ENCODE measurements at places on chromosomes 2 and 18.

GRCh38 chr2:10971888-10972260 lies 60.1 kb downstream of the KCNF1 start:
- no peak for DNase-seq

GRCh38 chr18:59640721-59641120 lies 56.5 kb downstream of the CCBE1 start:
- DNase-seq, result no peak

DNA sequence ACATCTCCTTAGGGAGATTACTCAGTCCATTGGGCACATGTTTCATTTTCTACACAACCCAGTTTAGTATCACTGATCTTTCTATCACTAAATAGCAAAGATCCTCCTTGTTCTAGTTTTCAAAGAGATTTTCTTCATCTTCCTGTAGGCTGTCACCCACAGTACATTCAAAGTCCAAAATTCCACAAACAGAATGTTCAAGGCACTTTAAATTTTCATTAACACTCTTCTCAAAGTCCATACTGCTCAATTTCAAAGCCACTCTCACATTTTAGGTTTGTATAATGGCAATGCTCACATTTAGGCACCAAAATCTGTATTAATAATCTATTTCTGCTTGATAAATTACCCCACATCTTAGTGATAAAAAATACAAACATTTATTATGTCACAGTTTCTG lies 152.8 kb downstream of the FSIP2 start:
- no peak for DNase-seq

DNA sequence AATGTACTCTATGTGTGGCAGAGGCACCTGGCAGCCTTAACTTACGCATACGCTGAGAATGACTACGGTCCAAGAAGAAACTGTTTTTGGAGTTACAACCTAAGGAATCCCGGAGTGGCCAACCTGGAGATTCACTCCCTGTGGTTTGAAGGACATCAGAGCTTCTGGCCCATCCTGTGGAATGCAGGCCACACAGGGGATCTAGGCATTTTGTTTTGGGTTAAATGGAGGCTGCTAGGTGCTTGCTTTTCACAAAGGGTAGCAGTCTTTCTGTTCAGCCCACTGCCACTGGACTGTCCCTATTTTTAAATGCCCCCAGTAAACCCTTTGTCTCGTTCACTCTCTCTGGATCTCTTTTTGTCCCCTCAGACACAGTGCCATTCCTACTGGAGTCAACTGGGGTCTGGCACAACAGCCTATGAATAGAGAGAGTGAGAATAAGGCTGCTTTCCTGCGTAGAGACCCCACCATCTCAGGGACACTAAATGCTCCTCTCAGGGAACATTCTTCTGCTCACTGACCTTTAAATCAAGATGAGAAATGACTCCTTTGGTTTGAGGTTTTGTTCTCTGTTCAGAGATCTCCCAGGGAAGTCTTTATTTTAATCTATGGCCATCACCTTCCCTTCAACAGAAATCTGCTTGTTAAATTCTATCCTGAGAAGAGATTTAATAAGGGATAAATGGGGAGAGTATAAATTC lies 124.9 kb downstream of the B3GNT2 start:
- no peak for DNase-seq

DNA sequence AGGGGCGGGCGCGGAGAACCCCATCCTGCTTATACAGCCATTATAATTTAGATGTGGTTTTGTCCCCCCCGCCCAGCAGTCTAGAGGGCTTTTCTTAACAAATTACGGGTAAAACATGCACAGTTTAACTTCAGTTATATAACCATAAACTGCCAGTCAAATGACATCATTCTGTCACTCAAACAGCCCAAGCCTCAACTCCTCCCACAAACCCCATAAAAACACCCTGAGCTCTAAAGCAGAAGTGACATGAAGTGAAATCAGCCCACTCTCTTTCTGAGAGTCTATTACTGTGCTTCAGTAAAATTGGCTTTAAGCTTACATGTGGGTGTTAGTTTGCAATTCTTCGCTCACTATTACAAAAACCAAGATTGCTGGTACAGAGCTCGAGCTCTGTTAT lies 705.1 kb upstream of the GCFC2 start:
- no peak for DNase-seq

- DNase-seq, result no peak
These were observed 28.5 kb downstream of the TMEM131 start for GRCh38 chr2:97967216-97967592.

- DNase-seq, result no peak
These were observed 3.3 kb upstream of the OSBPL6 start for GRCh38 chr2:178191004-178191508.

- no peak for DNase-seq
These were observed 3.6 kb upstream of the GYPC start for GRCh38 chr2:126652323-126652891.

DNA sequence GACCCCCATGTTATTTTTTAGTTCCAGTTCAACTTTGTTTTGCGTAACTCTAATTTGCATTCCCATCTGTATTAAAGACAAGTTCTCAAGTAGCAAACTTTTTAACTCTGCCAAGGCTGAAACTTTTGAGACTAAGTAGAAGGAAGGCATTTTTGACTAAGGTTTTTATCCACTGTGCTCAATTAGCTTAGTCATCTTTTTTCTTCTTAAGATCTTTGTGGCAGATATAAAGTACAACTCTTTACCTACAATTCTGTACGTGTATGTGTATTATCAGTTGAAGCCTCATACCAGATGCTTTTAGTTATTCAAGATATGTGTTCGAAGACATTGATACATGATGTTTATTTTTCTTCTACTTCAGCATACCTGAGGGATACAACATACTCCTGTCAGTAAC lies 41.6 kb downstream of the CREB1 start:
- no peak for DNase-seq

GRCh38 chr18:75696391-75696790 lies 268.9 kb upstream of the SMIM21 start:
- no peak for DNase-seq

GRCh38 chr2:20611077-20611843 lies 39.6 kb downstream of the HS1BP3 start:
- no peak for DNase-seq

GRCh38 chr2:62604336-62604735 lies 98.3 kb upstream of the TMEM17 start:
- no peak for DNase-seq

- DNase-seq, result no peak
These were observed 8.1 kb downstream of the FBXO48 start for GRCh38 chr2:68458981-68459380.

GRCh38 chr2:213089438-213089837 lies 62.0 kb downstream of the IKZF2 start:
- no peak for DNase-seq

DNA sequence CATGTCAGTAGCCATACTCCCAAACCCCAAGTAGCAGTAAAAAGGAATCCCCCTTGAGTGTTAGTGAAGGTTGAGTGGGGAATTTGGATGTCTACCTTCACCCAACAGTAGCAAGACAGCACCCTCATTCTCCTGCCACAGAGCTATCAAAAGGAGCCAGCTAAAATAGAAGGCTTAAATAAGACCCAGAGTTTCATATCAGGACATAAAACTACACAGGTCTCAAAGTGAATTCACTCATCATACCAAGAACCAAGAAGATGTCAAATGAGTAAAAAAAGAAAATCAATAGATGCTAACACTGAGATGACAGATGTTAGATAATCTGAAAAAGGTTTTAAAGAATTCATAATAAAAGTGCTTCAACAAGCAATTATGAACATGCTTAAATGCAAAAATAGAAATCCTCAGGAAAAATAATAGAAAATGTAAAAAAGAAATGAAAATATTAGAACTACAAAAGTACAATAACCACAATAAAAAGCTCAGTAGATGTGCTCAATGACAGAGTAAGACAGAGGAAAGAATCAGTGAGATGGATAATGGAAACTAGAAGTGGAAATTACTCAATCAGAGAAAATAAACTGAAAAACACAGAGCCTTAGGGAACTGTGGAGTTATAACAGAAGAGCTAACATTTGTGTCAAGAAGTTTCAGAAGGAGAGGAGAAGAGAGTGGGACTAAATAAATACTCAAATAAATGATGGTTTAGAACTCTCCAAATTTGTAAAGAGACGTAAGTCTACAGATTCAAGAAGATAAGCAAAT lies 90.5 kb downstream of the EDAR start:
- no peak for DNase-seq

- no peak for DNase-seq
These were observed 82.2 kb downstream of the ADD2 start for GRCh38 chr2:70685771-70686171.

DNA sequence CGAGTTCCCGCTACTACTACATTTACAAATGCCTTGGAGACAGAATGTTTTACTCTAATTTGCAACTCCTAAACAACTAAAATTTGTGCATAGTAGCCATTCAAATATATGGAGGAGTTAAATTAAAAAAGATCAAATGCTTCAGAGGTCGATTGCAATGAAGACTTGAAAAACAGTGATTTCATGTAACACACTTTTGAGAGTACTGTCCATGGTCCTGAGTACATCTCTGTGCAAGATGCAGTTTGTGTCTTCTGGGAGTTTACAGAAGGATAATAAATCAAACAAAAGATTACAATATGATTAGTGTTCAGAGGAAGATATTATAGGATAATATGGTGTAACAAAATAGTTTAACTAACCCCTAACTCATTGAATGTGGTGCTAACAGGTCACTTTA lies 894.7 kb downstream of the TMEM182 start:
- DNase-seq, result no peak

DNA sequence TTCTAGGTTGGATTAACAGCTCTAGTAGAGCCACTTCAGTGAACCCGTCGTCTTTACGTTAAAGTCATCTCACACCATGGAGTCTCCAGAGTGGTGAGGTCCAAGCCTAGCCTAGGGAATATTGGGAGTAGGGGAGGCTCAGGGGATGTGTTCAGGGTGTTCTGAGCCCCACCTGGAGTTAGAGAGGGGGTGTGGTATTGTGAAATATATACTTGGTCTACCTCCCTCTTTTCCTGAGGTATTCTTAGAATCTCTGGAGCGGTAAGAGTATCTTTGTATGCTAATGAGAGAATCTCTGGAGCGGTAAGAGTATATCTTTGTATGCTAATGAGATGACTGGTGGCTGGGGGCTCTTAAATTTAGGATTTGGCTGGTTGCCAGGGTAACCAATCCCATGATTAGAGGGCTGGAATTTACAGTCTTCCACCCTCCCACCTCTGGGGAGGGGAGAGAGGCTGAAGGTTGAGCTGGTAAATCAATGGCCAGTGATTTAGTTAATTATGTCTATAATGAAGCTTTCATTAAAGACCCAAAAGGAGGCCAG lies 69.5 kb downstream of the INPP4A start:
- DNase-seq, result no peak

GRCh38 chr18:34866739-34867138 lies 156.6 kb downstream of the DTNA start:
- DNase-seq, result no peak

- no peak for DNase-seq
These were observed 125.9 kb downstream of the MAP4K4 start for GRCh38 chr2:101823347-101823791.

- no peak for DNase-seq
These were observed 86.0 kb upstream of the OTX1 start for GRCh38 chr2:62964671-62965070.

DNA sequence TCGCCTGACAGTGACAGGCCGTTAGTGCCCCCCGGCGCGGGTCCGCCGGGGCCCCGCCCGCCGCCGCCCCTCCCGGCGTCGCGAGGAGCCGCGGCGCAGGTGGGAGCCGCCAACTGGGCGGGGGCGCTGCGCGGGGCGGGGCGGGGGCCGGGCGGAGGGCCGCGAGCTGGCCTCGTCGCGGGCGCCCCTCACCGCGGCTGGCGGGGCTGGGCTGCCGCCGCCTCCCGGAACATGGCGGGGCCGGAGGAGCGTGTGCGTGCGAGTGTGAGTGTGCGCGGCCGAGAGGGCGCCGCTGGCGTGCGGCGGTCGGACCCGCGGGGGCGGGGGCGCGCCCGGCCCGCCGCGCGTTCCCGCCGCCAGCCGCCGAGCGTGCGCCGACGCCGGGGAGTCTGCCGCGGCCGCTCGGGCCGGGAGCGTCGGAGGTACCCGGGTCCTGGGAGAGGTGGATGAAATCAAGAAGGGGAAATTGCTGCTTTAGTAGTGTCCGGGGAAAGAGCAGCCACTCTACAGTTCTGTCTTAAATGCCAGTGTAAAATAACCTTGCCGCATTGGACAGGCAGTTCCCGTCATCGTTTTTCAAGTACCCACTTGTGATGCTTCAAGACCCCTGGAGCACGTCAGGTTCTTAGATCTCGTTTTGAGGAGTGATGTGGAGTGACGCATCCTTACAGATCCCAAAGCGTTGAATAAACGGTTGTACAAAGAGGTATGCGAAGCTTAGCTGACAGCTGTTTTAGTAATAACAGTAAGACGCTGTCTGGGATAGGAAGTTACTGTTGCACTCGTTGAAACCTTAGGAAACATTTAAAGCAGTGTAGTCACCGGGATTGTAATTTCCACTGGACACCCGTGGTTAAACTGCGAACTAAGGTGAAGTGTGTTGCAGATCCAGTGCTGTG lies 836 bp downstream of the ANKRD12 start:
- DNase-seq, result peak; percentile 38

DNA sequence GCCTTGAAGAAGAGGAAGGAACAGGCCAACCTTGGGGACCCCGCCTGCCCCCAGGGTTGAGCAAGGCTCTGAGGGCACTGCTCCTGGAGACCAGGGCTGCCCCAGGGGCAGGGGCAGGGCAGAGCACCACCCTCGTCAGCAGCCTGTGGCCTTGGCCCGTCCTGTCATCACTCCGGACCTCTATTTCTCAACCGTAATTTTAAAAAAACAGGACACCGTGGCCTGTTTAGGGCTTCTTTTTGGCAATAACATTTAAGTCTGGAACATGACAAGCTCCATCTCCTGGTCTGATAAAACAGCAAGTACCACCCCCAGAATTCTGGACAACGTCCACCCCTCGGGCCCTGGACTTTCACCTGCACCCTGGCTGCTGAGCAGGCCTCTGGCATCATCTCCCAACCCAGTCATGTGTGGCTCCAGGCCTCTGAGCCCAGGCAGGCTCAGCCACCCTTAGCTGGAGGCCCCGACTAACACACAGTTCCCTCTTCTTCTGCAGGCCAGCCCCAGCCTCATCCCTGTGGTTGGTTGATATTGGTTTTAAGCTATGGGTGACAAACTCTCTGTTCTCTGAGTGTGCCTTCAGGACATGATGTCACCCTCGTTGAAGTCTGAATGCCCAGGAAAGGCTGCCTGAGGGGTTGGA lies 22.6 kb upstream of the ID2 start:
- DNase-seq, result no peak

DNA sequence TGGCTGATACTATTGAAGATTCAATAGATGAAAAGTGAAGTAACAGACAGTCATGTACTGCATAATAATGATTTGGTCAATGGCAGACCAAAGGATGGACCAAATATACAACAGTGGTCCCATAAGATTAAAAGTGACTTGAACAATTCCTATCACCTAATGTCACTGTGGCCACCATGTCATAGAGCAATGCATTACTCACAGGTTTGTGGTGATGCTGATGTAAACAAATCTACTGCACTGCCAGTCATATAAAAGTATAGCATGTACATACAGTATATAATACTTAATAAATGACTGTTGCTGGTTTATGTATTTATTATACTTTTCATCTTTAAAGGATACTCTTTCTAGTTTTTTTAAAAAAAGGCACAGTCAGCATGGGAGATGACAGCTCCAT lies 99.9 kb downstream of the USP34 start:
- DNase-seq, result no peak
